ENCODE measurements at places on chromosomes 2 and 18.
A peak's percentile ranks its signal among the peaks of the same experiment; 100 is the strongest.

DNA sequence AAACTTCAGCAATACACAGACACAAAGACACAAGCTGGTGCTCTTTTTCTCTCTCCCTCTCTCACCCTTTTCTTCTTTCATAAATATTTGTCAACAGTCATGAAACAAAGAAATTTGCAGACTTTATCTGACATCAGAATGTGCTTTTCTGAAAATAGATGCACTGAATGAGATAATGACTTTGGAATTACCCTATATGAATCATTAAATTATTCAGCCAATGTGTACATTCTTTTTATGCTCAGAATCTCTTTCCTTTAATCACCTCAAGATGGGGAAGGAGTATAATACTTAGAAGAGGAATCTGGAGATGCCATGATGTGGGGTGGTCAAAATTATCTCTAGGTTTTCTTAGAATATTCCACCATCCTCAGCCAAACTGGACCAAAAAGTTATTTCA is 289.9 kb downstream of the LRRTM1 start:
- DNase-seq: no peak

DNA sequence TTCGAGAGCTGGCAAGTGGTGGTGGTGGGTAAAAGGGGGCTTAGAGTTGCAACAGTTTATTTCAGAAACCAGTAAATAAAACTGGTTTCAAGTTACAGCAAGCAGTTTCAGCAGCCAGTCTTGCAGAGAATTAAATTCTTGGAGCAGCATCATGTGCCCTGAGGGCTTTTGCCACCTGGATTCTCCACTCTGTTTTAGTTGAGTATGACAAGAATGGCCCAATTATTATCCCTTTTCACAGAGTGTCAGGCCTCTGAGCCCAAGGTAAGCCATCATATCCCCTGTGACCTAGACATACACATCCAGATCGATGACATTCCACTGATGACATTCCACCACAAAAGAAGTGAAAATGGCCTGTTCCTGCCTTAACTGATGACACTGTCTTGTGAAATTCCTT is 72.8 kb upstream of the FANCL start:
- DNase-seq: no peak

DNA sequence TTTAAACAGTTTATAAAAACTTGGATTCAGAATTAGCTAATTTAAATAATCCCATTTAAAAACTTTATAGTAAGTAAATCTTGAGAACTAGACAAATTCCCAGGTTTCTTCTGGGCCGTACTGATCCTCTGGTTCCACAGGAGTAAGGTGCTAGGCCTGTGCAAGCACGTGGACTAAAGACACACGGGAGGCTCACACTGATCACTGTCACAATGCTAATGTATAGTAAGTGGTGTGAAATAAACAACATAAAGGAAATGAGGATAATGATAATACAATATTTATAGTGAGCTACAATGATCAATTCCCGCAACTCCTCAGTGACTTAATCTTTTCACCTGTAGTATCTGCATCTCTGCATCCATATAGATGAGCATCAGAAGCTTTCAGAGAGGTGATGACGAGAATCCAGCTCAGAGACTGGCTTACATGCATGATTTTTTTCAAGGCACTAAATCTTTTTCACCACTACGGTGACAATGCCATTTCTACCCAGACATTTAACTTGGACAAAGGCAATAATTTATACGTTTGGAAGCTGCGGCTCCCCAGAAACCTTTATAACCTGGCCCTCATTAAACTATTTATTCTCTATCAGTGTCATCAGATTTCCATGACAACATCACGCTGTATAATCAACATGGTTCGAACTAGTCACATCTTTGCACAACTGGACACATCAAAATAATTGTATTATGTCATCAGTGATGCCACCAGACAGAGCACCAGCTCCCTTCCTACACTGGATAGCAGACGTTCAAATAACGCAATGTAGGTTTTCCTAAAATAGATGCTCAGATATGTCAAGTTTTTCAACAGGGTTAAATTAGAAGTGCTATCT is 196.2 kb downstream of the ZNF385B start:
- no peak for DNase-seq

DNA sequence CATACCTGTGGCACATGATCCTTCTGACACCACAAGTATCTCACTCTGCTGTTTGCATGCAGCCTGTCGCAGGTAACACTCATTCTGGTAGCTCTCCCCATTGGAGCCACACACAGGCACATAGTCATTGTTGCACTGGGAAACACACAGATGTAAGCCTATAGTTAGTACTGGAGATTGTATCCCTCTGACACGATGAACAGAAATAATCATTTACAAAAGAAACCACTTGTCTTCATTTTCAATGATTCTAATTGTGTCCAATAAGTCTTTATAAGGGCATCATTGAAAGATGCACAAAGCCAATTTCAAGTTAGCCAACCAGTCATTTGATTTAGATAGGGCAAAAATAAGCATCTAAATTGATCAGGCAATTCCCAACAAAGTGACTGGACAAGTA is 10.4 kb downstream of the TMEFF2 start:
- no peak for DNase-seq

DNA sequence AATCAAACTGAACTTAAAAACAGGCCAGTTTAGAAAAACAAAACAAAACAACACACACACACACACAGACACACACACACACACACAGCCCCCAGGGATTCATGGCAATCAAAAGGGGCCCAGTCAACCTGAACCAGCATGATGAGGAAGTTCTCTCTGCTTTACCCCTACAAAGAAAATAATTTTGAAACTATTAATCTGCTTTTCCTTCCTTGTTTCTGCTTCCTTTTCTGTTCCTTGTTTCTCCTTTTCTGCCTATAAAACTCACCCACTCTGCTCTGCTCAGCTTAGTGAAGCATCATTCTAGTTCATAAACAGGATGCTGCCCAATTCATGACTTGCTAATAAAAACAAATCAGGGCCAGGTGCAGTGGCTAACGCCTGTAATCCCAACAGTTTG is 203.1 kb downstream of the RAB3GAP1 start:
- no peak for DNase-seq

GRCh38 chr2:227033471-227034148 is 130.4 kb downstream of the COL4A4 start:
- DNase-seq: peak; percentile 53

GRCh38 chr2:17052001-17052400 is 386.4 kb upstream of the CYRIA start:
- DNase-seq: no peak

GRCh38 chr2:29164091-29164846 is 49.1 kb downstream of the CLIP4 start:
- no peak for DNase-seq

GRCh38 chr18:63376538-63376937 is 9.5 kb upstream of the KDSR start:
- no peak for DNase-seq

DNA sequence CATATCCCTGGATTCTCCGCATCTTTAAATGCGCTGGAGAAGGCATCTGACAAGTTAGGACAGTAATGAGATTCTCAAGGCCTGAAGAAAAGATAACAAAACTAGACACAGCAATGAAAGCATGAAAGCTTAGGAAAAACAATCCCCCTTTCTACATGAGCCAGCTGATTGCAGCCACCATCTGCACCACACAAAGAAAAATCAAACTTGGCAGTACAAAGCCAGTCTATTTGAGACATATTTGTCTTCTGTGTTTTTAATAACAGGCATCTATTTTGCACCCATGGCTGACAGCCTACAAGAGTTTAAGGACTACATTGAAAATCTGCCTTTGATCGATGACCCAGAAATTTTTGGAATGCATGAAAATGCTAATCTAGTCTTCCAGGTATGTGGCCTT is 83.6 kb downstream of the TRABD2A start:
- no peak for DNase-seq

DNA sequence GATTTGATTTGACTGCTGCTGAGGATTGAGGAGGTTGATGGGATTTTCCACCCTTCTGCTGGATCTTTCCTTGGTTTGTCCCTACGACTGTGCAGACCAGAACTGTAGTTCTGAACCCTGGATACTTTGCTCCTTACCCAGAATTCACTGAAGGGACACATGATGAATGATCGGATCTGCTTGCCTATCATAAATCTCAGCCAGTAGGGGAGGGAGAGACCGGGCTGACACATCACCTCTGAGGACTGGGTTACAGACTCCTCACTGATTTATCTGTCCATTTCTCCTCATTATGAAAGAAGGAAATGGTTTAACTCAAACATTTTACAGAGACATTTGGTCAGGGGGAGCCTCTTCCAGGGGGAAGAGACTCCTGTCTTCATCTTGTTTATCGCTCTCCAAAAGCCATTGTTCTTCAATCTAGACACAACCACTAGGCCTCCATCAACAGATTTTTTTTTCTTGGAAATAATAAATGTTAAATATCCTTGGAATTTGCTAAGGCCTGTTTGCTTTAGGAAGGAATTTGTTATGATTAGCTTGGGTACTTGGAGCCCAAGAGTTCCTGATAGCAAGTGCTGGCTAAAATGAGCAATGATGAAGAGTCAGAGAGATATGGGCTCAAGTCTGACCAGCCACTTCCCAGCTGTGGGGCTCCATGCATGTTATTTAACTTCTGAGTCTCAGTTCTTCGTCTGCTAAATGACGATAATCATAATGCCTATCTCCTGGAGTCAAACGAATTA is 925.5 kb downstream of the SLC4A3 start:
- no peak for DNase-seq

GRCh38 chr2:183063083-183063482 is 15.5 kb upstream of the DUSP19 start:
- no peak for DNase-seq

DNA sequence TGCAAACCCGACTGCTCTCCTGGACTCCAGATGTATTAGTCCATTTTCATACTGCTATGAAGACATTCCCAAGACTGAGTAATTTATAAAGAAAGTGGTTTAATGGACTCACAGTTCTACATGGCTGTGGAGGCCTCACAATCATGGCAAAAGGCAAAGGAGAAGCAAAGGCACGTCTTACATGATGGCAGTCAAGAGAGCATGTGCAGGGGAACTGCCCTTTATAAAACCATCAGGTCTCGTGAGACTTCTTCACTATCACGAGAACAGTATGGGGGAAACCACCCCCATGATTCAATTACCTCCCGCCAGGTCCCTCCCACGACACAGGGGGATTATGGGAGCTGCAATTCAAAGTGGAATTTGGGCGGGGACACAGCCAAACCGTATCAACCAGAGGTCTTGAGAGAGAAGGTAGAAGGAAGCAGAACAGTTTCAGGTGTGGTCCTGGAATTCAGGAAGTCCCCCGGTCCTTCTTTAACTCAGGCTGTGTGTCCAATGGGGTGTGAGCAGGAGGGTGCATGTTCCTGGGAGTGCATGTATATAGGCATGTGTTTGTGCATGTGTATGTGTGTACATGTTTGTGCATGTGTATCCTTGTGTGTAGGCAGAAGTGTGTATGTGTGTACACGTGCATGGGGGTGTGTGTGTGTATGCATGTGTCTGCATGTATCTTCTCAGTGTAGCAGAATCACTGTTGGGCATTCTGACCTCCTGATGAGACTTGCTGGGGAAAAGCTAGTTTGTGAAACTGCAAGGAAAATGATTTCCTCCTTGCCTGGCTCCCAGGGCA is 46.2 kb downstream of the GREB1 start:
- no peak for DNase-seq

- DNase-seq: no peak
These were observed 51.0 kb downstream of the ANKRD44 start for GRCh38 chr2:197259470-197259999.

DNA sequence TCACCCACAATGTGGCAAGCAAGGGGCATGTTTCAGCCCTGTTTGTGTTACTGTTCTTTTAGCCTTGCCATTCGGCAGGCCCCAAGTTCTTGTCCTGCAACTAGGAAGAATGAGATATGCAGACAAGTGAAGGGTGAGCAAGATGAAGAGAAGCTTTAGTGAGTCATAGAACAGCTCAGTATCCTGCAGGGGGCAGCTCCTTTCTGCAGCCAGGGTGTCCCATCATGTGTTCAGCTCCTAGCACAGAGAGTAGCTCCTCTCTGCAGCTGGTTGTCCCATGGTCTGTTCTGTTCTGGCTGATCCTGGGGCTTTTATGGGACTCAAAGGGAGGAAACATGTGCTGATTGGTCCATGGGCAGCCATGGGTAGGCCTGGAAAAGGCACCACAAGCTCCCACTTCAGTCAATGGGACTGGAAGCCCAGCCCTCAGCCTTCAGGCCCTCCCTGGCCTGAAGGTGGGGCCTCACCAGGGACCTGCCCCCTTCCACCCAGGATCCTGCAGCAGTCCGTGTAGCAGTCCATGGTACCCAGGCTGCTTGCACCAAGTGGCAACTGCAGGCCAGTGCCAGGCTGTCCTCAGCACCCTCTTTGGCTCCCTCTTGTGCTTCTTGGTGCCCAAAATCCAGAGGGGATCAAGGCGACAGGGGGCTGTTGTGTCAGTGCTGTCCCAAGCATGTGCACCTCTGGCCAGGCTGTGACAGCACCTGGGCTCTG is 326.4 kb downstream of the NR4A2 start:
- DNase-seq: no peak

DNA sequence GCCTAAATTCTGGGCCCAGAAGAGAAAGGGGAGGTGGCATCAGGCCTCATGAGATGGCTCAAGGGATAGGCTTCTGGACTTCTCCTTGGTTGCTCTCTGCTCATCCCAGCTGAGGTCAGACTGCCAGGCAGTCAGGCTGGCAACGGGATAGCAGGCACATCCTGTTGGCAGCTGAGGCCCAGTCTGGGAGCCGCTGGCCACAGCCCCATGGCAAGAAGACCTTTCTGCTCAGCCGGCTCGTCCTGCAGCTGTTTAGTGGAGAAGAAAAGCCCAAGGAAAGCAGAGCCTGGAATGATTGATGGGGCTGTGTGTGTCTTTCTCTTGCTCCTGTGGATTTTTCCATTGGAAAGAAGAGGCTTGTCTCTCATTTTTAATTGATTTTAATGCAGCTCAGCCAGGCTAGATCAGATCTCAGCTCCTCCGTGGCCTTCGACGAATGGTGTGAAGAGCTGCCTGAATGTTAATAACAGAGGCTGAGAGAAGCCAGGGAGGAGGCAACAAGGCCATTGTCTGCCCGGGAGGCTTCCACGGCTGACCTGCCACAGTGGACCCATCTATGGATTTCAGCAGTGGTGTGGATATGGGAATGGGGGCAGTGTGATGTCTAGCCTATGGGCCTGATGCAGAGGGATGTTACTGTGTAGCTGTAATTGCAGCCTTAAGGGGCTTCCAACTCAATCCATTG is 99.5 kb downstream of the HS1BP3 start:
- DNase-seq: no peak

- DNase-seq: no peak
These were observed 19.0 kb downstream of the UBE2E3 start for GRCh38 chr2:180999274-180999964.

- no peak for DNase-seq
These were observed 36.6 kb downstream of the CASP10 start for GRCh38 chr2:201219328-201220096.

- DNase-seq: peak; percentile 32
These were observed 46.7 kb upstream of the KCNF1 start for GRCh38 chr2:10864861-10865636.

DNA sequence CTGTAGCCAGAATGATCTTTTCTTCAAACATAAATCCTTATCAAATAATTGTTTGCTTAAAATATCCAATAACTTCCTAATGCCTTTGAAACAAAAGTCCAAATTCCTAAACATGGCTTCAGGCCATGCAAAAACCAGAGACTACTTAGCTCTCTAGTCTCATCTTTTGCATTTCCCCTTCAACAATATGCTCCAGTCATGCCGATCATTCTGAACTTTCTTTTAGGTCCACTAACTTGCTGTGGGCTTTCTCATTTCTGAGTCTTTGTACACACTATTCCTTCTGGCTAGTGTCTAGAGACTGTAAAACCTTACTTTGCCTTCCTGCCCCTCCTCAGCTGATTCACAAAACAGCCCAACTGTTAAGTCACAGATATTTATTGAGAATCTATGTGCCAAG is 51.5 kb downstream of the VIL1 start:
- DNase-seq: no peak

GRCh38 chr18:40274618-40275196 is 1680.3 kb upstream of the PIK3C3 start:
- no peak for DNase-seq
